ENCODE measurements at places on chromosomes 6 and 20.

- no peak for DNase-seq
Measured at GRCh38 chr20:56373942-56374341, 15.2 kb downstream of the FAM210B start.

DNA sequence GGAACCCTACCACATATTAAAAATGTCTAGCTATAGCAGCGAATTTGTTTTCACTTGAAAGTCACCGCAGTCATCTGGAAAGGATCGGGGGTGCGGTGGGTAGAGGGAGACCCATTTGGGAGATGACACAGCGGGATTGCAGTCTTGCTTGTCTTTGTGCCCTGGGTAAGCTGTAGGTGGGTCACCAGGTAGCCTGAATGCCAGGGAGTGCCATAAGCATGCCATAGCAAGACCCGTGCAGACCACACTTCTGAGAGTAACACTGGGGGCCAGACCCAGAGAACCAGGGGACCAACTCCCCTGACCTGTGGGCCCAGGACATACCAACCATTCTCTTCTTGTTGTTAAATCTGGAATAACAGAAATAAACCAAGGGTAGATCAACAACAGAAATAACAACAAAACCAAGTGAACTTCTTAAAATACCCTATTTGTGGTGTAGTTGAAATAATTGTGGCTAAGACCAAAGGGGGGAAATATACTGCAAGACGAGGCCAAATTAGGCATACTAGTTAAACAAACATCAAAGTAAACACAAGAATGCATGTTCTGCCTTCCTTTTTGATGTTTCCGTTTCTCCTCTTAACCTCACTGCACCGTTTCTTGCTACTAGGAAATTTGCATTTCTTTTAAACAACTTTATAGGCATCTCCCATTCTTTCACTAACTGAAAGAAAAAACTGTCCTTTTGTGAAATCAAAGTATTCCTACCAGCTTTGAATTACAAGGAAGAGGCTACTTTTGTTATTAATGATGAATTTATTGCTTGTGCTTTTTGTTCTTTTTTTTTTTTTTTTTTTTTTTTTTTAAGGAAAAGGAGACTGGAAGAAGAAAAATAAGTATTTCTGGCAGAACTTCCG lies 128.2 kb downstream of the SASH1 start:
- no peak for DNase-seq

DNA sequence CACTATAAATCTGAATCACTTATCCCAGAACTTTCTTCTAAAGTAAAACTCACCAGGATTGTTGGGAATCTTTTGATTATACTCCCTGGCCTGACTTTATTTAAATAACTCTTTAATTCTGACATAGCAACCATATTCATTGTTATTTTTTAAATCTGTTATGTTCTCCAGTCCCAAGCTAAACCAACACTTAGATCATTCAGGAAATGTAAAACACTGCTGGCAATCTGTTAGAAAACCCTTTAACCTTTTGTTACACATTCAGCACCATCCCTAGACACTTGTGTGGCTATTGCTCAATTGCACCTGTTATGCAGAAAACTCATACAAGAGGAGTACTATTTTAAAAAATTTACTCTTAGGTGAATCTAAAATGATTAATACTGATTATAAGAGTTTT lies 101.8 kb upstream of the NHSL1 start:
- DNase-seq: no peak

DNA sequence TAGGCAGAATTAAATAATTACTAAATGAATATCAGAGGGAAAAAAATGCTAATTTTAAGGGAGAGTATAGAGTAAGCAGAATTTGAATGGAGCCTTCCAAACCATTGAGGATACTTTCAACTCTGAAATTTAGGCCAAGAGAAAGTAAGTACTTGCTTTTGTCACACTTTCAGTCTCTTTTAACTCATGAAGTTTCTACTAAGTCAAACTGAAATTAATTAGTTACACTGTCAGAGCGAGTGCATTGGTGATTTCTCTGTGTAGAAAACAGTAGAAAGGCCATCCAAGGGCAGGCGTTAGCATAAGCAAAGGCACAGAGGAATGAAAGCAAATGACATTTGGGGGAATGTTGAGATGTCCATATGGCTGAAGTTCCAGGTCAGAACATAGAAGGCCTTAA lies 92.9 kb downstream of the PLEKHG1 start:
- no peak for DNase-seq

GRCh38 chr6:49384904-49385303 lies 78.1 kb downstream of the MMUT start:
- no peak for DNase-seq

DNA sequence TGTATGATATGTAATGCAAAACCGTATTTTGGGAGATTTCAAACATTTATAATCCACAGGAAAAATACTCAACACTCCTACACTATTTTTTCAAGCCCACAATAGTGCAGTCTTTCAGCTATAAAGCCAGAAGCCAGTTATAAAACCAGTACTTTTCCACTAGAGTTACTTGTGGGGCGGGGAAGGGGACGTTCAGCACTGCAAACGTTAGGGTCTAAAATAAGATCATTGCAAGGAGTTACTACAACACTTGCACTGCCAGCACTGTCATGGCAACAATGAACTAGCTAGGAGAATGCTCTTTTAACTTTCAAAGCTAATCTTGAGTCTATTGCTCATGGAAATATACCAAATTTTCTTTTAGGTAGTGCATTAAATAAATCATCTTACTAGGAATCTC lies 14.7 kb downstream of the SESN1 start:
- DNase-seq: no peak

- no peak for DNase-seq
Measured at GRCh38 chr6:93584300-93584699, 164.9 kb upstream of the EPHA7 start.

- DNase-seq: peak; percentile 25
Measured at GRCh38 chr6:99151634-99152346, 197.7 kb downstream of the FAXC start.

- no peak for DNase-seq
Measured at GRCh38 chr6:3433005-3433404, 23.8 kb downstream of the SLC22A23 start.

DNA sequence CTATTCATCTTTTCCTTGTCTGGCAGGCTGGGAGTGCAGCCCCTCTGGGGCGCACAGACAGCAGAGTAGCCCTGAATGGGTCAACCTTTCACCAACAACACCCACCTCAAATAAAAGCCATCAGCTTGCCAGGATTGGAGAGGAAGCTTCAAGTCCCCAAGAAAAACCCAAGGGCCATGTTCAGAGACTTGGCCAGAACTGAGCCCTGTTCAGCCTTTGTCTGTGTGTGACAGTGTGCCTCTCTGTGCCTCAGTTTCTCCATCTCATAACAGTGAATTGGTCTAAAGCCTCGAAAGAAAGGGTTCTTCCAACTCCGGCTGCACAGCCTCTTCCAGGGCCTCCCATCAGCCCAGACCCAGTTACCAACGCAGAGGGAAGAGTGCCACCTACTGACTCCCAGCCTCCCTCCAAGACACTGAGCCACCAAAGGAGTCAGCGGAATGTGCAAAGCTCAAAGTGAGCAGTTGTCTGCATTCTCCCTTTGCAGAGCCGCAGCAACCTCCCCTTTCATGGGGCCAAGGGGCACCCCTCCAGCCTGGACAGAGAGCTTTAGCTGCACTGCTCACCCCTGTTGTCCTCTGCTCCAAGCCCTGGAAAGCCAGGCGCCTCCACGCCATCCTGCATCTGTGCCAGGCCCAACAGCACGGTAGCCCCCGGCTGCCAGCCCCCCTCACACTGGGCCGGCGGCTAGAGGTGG lies 82.7 kb upstream of the TOP1 start:
- peak; percentile 47 for DNase-seq

DNA sequence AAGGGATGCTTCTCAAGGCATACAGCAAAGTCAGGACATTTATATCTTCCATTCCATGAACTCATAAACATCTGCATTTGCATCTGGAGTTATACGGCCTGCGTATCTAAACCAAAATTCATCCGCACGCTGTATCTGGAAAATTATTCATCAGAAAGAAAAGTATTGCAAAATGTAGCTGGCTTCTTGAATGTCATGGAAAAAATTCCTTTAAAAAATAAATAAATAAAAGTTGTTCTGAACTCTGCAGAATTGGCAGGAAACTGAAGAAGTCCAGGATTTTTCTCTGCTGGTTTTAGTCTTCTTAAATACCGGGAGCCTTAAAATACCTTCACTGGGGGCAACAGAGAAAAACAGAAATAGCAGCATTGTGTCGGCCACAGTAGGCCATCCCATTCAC lies 23.7 kb upstream of the FOXF2 start:
- no peak for DNase-seq

- no peak for DNase-seq
Measured at GRCh38 chr6:42350911-42351310, 100.8 kb downstream of the TRERF1 start.

- DNase-seq: no peak
Measured at GRCh38 chr6:63504777-63505384, 67.4 kb upstream of the LOC128125822 start.

DNA sequence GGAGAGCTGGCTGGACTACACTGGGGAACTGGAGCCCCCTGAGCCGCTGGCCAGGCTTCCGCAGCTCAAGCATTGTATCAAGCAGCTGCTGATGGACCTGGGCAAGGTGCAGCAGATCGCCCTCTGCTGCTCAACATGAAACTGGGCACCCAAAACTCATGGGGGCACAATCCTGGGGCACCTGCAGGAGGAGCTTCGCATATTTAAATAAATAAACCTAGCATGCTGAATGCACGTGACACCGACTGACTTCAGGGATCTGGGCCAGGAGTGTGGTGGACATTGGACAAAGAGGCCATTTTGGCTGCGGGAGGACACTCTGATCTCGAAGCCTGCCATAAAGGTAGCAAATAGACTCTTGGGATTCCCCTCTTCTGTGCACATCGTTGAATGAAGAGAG lies 6.8 kb downstream of the SCAND1 start:
- DNase-seq: no peak

DNA sequence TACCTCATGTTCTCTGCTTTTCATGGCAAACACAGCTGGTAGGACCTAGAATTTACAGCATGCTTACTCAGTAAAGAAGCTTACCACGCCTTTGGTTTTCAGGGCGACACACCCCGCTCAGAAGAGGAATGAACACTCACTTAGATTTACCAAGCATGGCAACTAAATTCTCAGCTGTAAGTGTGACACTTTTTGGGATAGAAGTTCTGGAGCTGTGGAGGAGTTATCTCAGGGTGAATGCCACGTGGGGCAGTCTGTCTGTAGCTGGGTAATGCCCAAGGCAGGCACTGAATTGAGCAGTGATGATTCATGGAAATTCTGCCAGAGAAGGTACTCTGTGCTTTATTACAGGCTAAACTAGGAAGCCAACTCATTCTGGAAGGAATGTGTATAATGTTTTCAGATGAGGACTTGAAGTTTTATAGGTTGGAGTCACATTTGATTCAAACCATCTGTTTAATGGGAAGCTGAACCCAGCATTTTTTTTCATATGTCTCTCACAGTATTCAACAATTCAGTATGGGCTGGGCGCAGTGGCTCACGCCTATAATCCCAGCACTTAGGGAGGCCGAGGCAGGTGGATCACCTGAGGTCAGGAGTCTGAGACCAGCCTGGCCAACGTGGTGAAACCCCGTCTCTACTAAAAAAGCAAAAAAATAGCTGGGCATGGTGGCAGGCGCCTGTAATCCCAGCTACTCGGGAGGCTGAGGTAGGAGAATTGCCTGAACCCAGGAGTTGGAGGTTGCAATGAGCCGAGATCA lies 3.5 kb upstream of the PRIM2 start:
- DNase-seq: no peak

DNA sequence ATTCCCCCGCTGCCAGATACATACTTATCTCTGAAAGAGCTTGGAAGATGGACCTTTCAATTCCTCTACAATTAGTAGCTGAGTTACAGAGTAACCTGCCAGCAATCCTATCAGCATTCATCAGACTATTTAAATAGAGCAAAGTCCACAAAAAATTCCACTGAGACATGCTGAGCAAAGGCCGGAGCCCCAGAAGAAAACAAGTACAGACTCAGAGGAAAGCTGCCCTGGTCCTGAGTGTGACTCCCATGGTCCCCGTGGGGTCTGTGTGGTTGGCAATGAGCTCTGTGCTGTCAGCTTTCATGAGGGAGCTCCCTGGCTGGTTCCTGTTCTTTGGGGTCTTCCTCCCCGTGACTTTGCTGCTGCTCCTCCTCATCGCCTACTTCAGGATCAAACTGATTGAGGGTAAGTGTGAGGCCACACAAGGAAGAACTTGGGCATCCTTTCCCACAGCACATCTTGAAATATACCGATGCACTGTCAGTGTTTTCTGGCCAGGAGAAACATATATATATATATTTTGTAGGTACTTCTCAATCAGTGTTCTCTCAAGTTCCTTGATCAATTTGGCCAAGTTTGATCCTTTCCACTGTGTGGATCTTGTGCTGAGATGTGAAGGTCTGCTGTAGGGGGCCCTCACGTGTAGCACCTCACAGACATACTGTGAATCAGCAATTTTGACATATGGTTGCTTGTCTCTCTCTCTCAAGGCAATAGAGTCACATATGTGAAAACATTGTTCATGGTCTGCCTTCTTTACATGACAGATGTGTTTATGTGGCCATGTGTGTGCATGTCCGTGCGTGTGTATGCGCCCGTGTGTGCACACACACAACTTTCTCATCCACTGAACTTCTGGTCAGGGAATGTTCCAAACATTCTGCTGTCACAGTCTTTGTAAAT lies at the start of gene SMLR1:
Gene SMLR1 (plus strand): TSS at position 160 of the 903 bp plus-strand sequence. CDS start 8 bp downstream, at position 168.
- DNase-seq: no peak

- no peak for DNase-seq
Measured at GRCh38 chr6:87182940-87183339, 27.6 kb downstream of the ZNF292 start.

- DNase-seq: no peak
Measured at GRCh38 chr6:75563032-75563431, 38.6 kb upstream of the SENP6 start.

DNA sequence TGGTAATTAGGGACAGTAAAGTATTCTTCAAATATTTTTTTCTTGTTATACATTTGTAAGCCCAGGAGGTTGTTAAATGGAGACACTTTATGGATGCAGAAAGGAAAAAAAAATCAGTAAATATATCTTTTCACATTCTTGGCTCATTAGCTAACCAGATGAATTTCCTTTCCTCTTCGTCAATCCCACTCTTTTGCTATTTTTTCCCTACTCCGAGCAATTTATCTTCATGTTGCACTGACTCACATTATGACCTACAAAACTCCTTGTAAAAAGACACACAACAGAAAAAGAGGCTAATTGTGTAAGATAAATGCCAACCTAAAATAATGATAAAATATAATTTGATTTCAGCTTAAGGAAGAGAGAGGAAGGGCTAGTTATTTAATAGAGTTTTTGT lies 472.9 kb upstream of the ZNF337 start:
- DNase-seq: no peak

DNA sequence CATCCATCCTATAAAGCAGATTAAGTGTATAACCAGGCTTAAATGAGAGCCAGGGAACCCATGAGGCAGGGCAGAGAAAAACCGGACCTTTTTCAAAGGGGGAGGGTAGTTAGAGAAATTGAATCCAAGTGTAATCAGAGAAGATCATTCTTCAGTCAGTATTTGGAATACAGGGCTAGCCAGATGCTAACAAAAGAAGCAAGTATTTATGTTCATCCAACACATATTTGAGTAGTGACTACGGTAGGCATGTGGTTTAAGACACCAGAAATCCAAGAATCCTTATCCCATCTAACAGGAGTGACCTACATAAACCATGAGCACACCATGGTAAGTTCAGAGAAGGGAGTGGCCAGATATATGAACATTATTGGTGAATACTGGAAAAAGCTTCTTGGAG lies 46.8 kb upstream of the FAM83C start:
- no peak for DNase-seq

GRCh38 chr6:116665464-116665863 lies 3.1 kb downstream of the ZUP1 start:
- no peak for DNase-seq

Measured in mesothelial cell of epicardium (in vitro differentiated cells).